ENCODE measurements at places on chromosomes 1 and 21.

GRCh38 chr1:178959543-178960460 is 65.9 kb upstream of the FAM20B start:
- DNase-seq = no peak

- DNase-seq = peak; percentile 66
These were observed 554.6 kb upstream of the NCAM2 start for GRCh38 chr21:20443558-20444155.

DNA sequence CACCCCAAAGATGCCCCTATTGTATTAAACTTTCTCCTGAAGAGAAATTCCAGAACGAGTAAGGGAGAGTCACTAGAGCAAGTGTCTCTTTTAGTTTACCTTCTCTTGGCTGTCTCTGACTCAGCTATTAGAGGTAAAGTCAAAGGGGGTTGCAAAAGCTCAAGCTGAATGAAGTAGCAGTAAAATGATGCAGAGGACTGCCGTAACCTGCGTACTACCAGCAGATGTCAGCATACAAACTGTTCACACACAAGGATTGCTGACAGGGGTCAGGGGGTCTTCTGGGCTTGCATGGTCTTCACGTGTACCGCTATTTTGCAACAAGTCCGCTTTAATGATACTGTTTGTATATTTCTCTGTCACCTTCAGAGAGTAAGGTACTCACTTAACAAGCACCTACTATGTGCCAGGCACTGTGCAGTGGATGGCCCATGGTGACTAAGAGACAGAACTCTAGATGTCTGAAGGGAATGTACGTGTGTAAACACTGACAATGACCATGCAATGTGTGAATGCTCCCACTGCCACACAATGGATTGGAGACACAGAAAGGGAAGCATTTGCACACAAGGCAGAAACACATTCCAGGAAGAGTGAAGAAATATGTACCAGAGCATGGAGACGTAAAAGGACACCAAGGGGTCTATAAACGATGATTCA is 34.9 kb downstream of the CHML start:
- DNase-seq = peak; percentile 49

- DNase-seq = peak; percentile 32
These were observed 9.3 kb upstream of the ST6GALNAC5 start for GRCh38 chr1:76857973-76858372.

- DNase-seq = peak; percentile 45
These were observed 15.6 kb downstream of the PAX7 start for GRCh38 chr1:18646091-18646785.

DNA sequence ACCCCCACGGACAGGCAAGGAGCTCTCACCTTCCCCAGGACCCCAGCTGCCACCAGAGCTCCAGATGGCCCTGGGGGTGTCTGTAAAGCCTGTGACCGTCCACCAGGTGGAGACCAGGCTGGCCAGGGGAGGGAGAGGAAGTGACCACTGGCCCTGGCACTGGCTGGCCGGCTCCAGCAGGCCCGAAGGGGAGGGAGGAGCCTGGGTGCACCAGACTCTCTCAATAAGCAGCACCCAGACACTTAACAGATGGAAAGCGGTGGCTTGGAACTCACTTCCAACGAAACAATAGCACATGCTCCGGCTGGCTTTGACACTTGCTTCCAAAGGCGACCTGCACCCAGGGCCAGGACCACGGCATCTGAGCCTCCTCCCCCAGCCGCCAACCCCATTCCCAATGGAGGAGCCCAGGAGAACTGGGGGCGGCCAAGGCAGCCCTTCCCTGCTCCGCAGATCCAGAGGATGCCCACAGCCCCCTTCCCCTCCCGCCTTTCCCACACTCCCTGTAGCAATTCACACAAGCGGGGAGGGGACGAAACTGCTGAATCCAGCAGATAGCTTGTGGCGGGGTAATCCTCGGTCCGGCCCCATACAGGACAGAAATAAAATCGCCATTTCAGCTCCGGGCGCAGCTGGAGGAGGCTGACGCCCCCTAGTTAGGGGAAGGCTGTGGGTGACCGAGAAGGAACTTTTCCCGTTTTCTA is 742 bp upstream of the PDE9A start:
- peak; percentile 83 for DNase-seq

GRCh38 chr21:29368906-29369305 is 70.2 kb downstream of the BACH1 start:
- DNase-seq = no peak

- DNase-seq = peak; percentile 97
These were observed 7.6 kb downstream of the EFHD2 start for GRCh38 chr1:15417059-15417934.

Data from NCI-H82 (cell line).